ENCODE measurements at places on chromosomes 2 and 18.

GRCh38 chr2:31813016-31813415 is 197.8 kb downstream of the MEMO1 start:
- H3K4me3 ChIP-seq = no peak overlapping the region
- no peak overlapping the region for H3K27ac ChIP-seq
- peaks cover 15% of the 10 kb centered on the region for H3K4me1 ChIP-seq
- no peaks in the 10 kb centered on the region for H3K27me3 ChIP-seq

- no peak overlapping the region for H3K4me3 ChIP-seq
- H3K27me3 ChIP-seq = no peaks in the 10 kb centered on the region
- no peak for DNase-seq
- H3K4me1 ChIP-seq = no peaks in the 10 kb centered on the region
- peak overlapping the region; percentile 35 for H3K27ac ChIP-seq
These were observed 61.1 kb downstream of the XRCC5 start for GRCh38 chr2:216170076-216170763.

DNA sequence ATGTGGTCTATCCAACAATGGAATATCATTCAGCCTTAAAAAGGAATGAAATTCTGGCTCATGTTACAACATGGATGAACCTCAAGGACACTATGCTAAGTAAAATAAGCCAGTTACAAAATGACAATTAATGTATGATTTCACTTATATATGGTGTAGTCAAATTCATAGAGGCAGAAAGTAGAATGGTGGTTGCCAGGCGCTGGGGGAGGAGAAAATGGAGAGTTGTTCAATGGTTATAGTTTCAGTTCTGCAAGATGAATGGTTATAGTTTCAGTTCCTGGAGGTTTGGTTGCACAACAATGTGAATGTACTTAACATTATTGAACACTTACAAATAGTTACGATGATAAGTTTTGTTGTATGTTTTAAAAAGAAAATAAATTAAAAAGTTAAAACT is 79.2 kb upstream of the IL1R2 start:
- no peak for DNase-seq
- peaks cover 49% of the 10 kb centered on the region for H3K4me1 ChIP-seq
- peak overlapping the region; percentile 52 for H3K4me3 ChIP-seq
- H3K36me3 ChIP-seq = peaks cover 7% of the 10 kb centered on the region

DNA sequence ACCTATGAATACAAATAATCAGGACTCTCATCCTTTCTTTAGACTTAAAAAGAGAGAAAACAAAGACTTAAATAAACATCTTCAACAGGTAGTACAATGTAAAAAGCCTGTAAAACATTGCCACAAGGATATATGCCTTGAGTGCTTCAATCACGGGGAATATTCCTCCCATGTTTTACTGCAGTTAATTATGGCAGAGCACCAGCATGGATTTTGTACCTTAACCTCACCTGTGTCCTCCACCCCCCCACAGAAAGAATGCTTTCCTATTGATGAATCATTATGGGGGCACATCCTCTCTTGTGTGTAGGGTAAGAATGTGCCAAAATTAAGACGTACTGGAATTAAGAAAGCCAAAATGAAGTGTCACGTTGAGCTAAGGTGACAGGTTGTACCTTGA is 189.9 kb upstream of the FOSL2 start:
- DNase-seq = no peak
- no peaks in the 10 kb centered on the region for H3K4me1 ChIP-seq
- H3K36me3 ChIP-seq = peaks cover 24% of the 10 kb centered on the region
- no peak overlapping the region for H3K4me3 ChIP-seq
- no peaks in the 10 kb centered on the region for H3K27me3 ChIP-seq

DNA sequence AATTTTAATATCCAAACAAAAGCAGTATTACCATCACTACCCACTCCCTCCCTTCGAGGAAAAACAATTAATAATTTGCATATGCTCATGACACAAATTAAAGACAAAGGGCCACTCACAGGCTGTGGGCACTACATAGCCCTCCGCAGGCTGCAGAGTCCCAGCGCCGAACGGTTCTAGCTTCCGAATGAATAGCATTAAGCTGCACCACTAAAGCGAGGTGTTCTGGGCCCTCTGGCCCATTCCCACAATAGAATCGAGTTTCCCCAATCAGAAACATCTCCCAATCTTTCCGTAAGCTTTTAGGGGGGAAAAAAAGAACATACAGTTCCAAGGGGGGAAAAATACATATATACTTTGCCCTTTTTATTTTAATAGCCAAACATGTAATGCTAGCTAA is 14.5 kb upstream of the SIX3 start:
- no peak overlapping the region for H3K27ac ChIP-seq
- H3K4me3 ChIP-seq = no peak overlapping the region
- H3K27me3 ChIP-seq = peaks cover 73% of the 10 kb centered on the region
- no peaks in the 10 kb centered on the region for H3K36me3 ChIP-seq

DNA sequence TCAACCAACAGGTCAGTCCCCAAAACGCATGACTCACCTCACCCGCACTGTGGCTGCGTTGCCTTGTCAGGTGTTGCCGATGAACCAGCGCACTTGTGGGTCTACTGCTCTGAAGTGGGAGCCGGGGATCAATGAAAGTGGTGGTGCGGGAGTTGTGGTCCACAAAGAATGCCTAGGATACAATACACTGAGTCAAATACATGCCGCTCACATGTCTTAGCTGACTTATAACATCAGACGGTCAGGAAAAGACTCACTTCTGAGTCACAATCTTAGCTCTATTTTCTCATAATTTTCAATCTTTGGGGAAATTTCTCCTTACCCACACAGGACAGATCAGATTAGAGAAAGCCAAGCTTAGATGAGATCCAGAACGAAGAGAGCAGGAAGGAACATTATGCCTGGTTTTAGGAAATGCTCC is 107.1 kb upstream of the STK17B start:
- H3K27me3 ChIP-seq = no peaks in the 10 kb centered on the region
- no peak overlapping the region for H3K27ac ChIP-seq
- no peaks in the 10 kb centered on the region for H3K36me3 ChIP-seq
- peaks cover 36% of the 10 kb centered on the region for H3K4me1 ChIP-seq
- DNase-seq = no peak

DNA sequence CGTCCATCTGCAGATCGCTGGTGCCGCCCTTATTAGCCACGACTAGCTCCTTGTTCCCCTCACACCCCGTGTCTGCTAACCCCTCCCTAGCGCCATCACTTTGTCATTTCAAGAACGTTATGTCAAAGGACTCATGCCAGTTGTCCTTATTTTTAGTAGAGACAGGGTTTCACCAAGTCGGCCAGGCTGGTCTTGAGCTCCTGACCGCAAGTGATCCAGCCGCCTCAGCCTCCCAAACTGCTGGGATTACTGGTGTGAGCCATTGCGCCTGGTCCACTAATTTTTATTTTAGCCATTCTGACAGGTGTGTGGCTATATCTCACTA is 138.9 kb upstream of the HDAC4 start:
- H3K4me3 ChIP-seq = no peak overlapping the region
- H3K27me3 ChIP-seq = peaks cover 11% of the 10 kb centered on the region
- no peak overlapping the region for H3K27ac ChIP-seq
- H3K36me3 ChIP-seq = no peaks in the 10 kb centered on the region
- no peaks in the 10 kb centered on the region for H3K4me1 ChIP-seq
- DNase-seq = no peak

DNA sequence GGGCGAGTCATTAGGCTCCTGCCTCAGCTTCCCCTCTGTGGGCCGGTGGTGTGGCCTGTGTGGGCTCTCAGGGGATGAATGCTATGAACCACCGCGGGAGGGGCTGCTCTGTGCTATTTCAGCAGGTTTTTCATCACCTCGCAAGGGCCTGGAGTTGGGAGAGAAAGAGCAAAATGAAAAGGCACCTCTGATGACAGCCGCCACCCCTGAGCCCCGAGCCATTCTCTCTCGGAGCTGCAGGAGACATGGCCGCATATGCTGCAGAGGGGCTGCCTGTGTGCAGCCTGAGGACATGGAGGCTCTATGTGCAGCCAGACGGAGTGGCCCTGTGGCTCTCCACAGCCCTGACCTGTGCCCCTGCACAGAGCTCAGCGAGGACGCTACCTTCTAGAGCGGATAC is 96.2 kb upstream of the CTDP1 start:
- H3K36me3 ChIP-seq = no peaks in the 10 kb centered on the region
- no peak overlapping the region for H3K4me3 ChIP-seq
- no peak for DNase-seq
- peaks cover 2% of the 10 kb centered on the region for H3K27me3 ChIP-seq
- H3K27ac ChIP-seq = no peak overlapping the region
- peaks cover 4% of the 10 kb centered on the region for H3K4me1 ChIP-seq

GRCh38 chr18:31105733-31106132 is 3.5 kb upstream of the DSC2 start:
- no peaks in the 10 kb centered on the region for H3K4me1 ChIP-seq
- H3K27ac ChIP-seq = no peak overlapping the region
- no peak for DNase-seq

- H3K36me3 ChIP-seq = no peaks in the 10 kb centered on the region
- H3K27ac ChIP-seq = no peak overlapping the region
- H3K4me1 ChIP-seq = peaks cover 11% of the 10 kb centered on the region
- H3K27me3 ChIP-seq = peaks cover 25% of the 10 kb centered on the region
- no peak for DNase-seq
These were observed 23.4 kb upstream of the PAX3 start for GRCh38 chr2:222322236-222322635.

DNA sequence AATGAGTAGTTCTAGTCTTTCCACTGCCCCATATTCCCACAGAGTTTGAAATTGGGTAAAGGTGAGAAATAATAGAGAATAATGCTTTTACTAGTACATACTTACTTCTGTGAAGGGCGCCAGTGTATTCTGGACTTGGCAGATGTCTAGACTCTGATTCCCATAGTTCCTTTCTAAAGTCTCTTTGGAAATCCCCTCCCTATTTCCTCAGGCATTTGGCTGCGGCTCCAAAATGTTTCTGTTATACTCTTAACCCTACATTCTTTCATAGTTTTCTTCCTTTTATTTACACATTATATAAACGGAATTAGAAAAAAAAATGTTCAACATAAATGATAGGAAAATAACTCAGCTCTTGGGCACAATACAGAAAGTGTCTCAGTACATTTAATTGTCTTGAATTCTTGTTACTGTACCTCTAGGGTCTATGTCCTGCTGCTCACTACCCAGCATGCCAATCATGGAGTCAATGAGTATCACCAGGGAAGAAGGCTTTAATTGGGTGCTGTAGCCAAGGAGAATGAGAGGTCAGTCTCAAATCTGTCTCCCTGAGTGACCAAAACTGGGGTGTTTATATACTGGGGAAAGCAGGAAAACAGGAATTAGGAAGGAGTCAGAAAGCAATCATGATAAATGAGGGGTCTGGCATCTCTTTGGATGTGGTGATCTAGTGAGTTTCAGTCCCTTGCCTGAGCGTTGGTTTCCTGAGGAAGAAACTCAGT is 147.8 kb upstream of the MMADHC start:
- no peaks in the 10 kb centered on the region for H3K27me3 ChIP-seq
- no peak for DNase-seq
- no peaks in the 10 kb centered on the region for H3K4me1 ChIP-seq
- no peaks in the 10 kb centered on the region for H3K36me3 ChIP-seq
- H3K4me3 ChIP-seq = no peak overlapping the region
- H3K27ac ChIP-seq = no peak overlapping the region

DNA sequence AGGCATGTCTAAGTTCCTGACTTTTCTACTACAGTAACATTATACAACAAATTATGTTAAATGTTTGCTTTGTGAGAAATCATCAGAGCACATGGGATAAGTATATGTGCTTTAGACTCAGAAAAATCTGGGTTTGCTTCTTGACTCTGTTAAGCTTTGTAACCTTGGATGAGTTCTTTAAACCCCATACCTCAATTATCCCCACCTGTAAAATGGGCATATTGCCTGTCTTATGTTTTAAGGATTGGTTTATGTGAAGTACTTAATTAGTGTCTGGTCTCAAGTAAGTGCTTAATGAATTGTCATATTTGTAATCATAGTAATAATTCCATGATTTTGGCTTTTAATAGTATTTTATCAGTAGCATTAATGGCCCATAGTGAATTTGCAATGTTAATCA is 135.8 kb downstream of the TAF4B start:
- H3K4me3 ChIP-seq = no peak overlapping the region
- no peak for DNase-seq
- no peak overlapping the region for H3K27ac ChIP-seq
- H3K36me3 ChIP-seq = peaks cover 50% of the 10 kb centered on the region
- H3K4me1 ChIP-seq = no peaks in the 10 kb centered on the region

GRCh38 chr2:33552758-33553461 is 46.2 kb downstream of the FAM98A start:
- H3K27me3 ChIP-seq = no peaks in the 10 kb centered on the region
- no peak overlapping the region for H3K4me3 ChIP-seq
- peaks cover 23% of the 10 kb centered on the region for H3K4me1 ChIP-seq

- H3K36me3 ChIP-seq = no peaks in the 10 kb centered on the region
- H3K4me1 ChIP-seq = no peaks in the 10 kb centered on the region
- DNase-seq = no peak
- no peak overlapping the region for H3K27ac ChIP-seq
- H3K4me3 ChIP-seq = no peak overlapping the region
- H3K27me3 ChIP-seq = no peaks in the 10 kb centered on the region
These were observed 1202.8 kb downstream of the CNTNAP5 start for GRCh38 chr2:125227843-125228392.

DNA sequence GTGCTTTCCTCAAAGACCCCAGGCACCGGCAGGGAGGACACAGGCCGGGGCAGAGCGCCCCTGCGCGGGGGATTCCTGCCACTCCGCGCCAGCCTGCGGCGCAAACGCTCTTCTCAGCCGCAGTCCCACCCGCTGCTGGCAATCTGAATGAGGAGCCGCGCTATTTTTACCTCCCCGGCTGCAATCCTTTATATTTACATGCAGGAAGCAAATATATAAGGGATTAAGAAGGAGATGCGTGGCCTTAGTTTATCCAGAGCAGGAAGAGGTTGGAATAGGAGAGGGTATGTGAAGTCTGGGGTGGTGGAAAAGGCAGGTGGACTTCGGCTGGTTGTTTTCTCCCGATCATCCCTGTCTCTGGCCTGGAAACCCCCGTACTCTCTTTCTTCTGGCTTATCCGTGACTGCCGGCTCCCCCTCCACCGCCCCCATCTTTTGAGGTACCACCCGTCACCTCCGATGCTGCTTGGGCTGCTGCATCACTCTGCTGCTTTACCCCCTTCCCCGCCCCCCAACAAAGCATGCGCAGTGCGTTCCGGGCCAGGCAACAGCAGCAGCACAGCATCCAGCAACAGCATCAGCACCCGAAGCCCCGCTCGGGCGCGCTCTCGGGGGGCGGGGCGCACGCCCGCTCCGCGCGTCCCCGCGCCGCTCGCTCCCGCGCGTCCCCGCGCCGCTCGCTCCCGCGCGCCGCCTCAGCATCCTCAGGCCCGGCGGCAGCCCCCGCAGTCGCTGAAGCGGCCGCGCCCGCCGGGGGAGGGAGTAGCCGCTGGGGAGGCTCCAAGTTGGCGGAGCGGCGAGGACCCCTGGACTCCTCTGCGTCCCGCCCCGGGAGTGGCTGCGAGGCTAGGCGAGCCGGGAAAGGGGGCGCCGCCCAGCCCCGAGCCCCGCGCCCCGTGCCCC is at the start of gene ADAM23:
ADAM23 (plus strand) TSS at position 700 of the 902 bp plus-strand sequence. CDS start 335 bp downstream, outside the sequence.
- peaks cover 16% of the 10 kb centered on the region for H3K4me1 ChIP-seq
- no peak within 1 kb of the TSS for H3K27ac ChIP-seq
- DNase-seq = peak; percentile 37
- H3K27me3 ChIP-seq = peaks cover 50% of the 10 kb centered on the region
- peak within 1 kb of the TSS; percentile 80 for H3K4me3 ChIP-seq
